ENCODE measurements at places on chromosomes 7 and 10.

- no peak for DNase-seq
Observed at GRCh38 chr7:31044529-31044928, 7.6 kb upstream of the ADCYAP1R1 start.

DNA sequence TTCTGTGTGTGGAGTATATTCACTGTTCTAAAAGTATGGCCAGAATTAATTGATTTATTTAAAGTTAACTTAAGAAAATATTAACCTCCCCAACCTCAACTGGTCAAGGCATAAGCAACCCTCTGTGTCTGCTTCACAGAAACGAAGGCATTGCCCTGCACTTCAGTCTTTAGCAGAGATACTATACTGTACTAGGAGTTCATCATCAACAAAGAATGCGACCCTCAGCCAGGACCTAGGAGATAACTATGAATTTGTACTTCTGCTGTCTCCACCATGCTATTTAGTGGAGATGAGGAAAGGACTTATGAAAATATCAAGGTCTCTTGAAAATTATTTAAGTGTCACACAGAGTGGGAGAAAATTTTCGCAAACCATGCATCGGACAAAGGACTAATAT lies 35.7 kb upstream of the SEMA3D start:
- no peak for DNase-seq

GRCh38 chr7:27165089-27165995 lies at the start of gene HOXA9:
HOXA9 (minus strand) TSS chr7:27165537; CDS start chr7:27165457, 80 bp downstream.
- DNase-seq: no peak

DNA sequence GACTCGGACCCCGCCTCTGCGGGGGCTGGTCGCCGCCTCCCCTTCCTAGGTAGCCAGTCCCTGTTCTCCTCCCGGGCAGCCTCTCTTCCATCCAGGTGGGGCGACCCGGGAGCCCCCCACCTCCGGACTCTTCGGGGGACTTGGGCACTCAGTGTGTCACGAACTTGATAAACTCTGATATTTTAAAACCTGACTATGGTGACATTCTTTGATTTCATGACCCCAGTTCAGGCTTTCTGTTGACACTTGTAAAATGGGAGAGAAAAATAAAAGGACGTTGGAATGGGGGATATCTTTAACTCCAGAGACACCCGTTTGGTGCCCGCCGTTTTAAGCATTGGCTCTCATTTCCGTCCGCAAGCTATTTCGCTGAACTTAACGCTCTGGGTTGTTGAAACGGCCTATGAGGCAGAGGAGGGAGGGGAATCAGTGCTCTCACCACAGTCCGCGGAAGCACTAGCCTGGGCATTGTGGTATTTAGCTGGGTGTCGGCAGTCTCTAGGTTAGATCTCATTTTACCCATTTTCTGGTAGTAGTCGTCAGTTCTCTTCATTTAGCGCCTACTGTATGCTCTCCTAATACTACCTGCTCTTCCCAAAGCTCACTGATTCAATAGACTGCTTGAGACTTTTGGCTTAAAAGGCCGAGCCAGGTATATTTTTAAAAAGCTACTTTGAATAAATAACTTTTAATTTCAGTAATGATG lies 738 bp downstream of the VPS26A start:
- peak; percentile 28 for DNase-seq

DNA sequence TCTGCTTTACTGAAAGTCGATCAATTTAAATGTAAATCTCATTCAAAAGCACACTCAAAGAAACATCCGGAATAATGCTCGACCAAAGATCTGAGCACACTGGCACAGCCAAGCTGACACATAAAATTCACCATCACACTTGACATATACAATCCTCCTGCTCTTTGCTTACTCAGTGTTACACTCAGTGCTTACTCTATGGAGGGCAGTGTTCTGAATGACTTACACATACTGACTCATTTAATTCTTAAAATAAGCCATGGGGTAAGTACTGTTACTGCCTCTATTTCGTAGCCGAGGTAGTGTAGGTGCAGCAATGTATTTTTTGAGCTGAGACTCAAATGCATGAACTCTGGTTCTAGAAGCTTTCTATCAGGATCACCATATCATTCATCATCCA lies 421.5 kb upstream of the LRRN3 start:
- DNase-seq: no peak

- no peak for DNase-seq
Observed at GRCh38 chr7:105666324-105666723, 85.0 kb upstream of the EFCAB10 start.

GRCh38 chr7:25860275-25861163 lies 291.5 kb upstream of the NFE2L3 start:
- DNase-seq: no peak

DNA sequence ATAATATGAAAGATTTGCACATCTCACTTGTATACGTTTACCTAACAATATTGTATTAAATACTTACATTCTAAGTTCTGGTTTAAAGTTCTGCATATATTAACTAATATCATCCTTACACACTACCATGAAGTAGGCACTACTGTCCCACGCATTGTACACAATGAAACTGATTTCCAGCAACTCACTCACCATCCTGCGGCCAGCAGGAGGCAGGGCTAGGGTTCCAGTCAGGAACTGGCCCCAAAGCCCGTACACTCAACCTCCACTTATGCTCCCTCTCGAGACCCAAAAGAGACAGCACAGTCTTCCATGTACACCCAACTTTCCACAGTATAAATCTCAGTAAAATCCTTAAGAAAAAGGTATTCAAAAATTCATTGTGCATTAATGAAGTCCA lies 41.4 kb downstream of the GRID1 start:
- DNase-seq: no peak

GRCh38 chr10:122292376-122292775 lies 21.3 kb downstream of the BTBD16 start:
- DNase-seq: no peak

GRCh38 chr7:91660734-91661356 lies 219.7 kb downstream of the MTERF1 start:
- no peak for DNase-seq

- DNase-seq: peak; percentile 36
Observed at GRCh38 chr10:106935978-106936451, 228.5 kb downstream of the SORCS1 start.

- no peak for DNase-seq
Observed at GRCh38 chr7:113800826-113801225, 118.0 kb downstream of the PPP1R3A start.

DNA sequence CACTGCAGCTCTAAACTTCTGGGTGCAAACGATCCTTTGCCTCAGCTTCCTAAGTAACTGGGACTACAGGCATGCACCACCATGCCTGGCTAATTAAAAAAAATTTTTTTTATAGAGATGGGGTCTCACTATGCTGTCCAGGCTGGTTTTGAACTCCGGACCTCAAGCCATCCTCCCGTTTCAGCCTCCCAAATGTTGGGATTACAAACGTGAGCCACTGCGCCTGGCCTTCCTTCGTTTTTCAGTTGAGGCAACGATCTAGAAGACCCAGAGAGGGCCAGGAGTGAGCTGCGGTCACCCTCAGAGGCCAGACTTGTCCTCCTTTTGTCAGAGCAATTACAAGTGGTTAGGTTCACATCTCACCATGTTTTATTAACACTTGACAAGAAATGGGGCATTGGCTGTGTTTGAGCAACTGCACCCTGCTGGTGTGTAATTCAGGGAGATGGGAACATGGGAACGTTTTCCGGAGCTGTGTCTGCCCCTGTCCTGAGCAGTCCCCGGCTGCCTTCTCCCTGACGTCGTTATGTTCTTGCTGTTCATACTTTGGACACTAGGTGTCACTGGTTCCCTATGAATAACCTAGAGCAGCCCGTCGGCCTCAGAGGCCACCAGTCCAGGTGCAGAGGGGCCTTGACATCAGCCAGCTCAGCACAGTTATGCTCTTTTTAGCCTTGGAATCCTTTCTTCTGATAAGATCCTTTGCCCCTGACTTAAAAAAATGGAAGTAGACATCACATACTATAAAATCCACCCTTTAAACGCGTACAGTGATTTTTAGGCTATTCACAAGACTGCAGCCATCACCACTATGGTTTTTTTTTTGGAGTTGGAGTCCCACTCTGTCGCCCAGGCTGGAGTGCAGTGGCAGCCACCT lies 375.0 kb downstream of the TYW1 start:
- DNase-seq: peak; percentile 68

- DNase-seq: no peak
Observed at GRCh38 chr7:84372155-84372621, 177.6 kb upstream of the SEMA3A start.

- DNase-seq: no peak
Observed at GRCh38 chr10:108901781-108902618, 1021.3 kb downstream of the XPNPEP1 start.

DNA sequence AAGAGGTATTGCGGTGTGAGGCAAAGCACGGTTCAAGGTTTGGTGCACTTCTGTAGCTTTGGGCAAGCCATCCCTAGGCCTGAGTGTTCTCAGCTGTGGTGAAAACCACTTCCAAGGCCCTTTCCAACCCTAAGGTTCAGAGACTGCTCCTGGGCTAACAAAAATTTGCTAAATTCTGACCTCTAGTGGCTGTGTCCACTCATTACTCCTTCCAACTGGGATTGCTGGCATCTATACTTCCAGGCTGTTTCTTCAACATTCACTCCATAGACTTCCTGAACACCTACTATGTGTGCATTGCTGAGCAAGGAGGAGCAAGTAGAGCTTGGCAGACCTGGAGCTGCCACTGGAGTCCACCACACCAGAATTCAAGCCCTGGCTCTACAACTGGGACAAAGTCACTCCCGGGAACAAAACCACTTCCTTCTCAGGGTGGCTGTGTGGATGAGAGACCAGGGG lies 29.3 kb upstream of the SH3PXD2A start:
- peak; percentile 74 for DNase-seq

- DNase-seq: no peak
Observed at GRCh38 chr10:90418869-90419652, 438.8 kb downstream of the HTR7 start.

DNA sequence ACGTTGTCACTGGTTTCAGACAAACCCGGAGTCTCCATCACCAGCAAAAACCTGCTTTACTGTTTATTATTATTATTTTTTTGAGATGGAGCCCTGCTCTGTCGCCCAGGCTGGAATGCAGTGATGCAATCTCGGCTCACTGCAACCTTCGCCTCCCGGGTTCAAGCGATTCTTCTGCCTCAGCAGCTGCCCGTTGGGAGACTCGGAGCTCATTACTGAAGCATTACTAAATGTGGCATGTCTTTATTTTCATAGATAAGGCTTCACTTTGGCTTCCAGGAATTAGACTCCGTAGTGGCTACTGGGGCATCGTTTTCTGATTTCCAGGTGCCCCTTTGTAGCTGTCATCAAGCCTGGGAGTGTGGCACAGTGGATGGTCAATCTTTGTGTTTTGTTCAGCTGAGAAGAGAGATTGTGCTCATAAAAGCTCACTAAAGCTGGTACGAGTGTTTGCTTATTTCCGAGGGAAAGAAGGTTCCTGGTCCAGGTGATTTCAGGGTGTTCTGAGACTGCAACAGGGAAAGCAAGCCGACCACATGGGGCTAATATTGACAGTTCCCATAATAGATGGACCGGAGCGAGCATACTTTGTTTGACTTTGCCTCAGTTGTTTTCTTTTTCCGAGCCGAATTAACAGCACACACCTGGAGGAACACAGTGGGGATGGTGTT lies 163.1 kb downstream of the CAMK1D start:
- DNase-seq: no peak

DNA sequence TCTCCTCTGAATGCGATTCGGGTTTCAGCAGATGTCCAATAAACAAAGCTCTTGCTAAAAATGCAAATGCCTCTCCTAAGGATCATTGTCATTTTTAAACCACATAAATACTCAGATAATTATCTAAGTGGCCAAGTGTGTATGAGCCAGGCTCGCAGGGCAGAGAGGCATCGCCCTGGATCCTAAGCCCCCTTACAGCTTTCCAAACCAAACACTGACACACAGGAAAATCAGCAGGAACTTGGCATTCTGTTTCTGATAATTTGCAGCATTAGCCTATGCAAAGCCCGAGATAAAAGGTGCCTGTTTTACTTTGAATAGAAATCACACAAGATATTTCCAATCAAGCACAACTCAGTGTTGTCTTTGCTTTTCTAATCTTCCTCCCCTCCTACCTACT lies 134.4 kb downstream of the ABCA13 start:
- DNase-seq: no peak

GRCh38 chr7:33428415-33428814 lies 299.1 kb downstream of the BBS9 start:
- DNase-seq: no peak

DNA sequence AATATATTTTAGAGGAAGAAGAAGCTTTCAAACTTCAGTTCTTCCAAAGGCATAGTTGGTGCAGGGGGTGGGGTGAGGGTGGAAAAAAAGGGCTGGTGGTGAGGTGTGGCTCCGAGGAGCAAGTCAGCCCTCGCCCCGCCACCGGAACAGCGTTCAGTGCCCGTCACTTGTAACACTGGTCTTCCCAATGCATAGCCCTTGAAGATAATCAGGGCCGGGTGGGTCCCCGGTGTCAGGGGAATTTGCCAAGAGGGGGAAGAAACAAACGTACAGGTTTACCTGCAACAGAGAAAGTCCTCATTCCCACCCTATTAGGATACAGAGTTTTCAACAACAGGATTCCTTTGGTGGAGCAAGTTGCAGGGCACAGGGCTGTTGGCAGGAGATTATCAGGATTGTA lies 1.5 kb downstream of the SVOPL start:
- no peak for DNase-seq

DNA sequence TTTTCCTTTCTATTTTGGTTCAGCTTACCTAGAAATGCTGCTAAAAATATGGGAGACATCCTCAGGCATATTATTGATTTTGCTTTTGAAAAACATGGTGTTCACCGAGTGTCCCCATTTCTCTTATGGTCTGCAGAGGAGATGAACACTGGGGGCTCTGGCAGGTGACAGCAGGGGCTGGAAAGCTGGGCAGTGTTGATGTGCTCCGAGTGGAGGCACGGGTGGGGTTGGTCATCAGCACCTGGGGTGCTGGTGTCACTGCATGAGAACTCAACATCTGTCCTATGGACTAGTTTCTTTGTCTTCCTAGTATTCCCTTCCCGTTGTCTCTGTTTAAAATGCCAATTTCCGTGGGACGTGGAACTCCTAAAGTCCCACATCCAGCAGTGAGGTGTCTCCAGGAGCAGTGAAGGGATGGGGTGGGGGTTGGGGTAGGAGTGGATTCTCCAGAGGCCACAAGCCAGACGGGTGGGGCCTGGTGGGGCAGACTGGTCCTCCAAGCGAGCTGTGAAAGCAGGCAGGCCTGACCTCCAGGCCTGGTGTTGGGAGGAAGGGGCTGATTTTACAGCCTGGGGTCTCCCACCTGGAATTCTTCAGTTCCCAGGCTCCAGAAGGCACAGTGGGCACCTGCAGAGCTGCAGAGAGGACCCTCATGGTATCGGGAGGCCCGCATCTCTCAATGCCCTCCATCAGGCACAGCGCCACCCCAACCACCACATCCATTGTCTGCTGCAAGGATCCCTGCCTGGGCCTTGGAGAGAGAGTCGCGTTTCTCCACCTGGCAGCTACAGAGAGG lies 24.4 kb downstream of the ZNF775 start:
- no peak for DNase-seq

DNA sequence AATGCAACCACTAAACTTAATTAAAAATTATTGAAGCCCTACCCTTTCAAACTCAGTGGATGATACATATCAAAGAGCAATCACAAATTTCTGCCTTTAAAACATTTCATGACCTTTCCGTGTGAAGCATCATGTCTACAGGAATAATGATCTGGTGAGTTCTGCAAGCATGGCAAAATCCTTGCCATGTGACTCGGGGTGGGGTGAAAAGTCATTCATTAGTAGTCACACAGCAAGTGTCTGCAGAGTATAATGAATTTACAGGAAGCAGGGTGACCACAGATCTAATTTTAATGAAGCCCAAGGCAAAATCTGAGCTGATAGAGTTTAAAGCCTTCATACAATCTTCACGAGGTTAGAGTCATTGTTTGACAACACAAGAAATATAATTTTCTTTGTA lies 351.9 kb downstream of the THSD7A start:
- no peak for DNase-seq

GRCh38 chr7:156942708-156943090 lies 6.8 kb upstream of the NOM1 start:
- no peak for DNase-seq
